ENCODE measurements at places on chromosomes 4 and X.
A peak's percentile ranks its signal among the peaks of the same experiment; 100 is the strongest.

DNA sequence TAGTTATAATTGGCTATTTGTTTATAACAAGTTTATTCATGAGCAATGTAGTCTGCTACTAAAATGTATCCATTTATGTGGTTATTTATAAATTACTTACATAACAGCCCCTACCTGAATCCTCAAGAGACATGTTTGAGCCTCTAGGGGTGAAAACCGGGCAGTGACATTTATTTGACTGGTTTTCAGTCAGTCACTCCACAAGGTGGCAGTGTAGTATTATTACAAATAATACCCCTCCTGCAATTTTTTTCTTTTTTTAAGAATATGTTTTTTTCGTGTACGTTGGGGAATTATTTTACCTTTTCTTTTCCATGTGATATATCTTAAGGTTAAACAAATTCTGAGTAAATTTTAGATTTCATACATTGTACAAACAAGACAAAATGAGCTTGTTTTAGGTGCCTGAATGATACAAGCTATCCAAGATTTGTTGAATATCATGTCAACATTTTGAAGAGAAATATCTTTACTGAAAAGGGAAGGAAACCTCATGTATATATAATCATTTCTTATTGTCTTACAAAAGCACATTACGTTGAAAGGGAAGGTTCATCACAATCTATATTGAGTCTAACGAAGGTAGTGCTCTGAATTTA lies 598.7 kb upstream of the TECRL start:
- H3K27ac ChIP-seq: no peak overlapping the region
- H3K27me3 ChIP-seq: no peaks in the 10 kb centered on the region
- H3K4me1 ChIP-seq: no peaks in the 10 kb centered on the region
- peak; percentile 47 for DNase-seq
- no peak overlapping the region for H3K4me3 ChIP-seq
- no peaks in the 10 kb centered on the region for H3K36me3 ChIP-seq

- H3K27ac ChIP-seq: no peak overlapping the region
- H3K36me3 ChIP-seq: no peaks in the 10 kb centered on the region
- DNase-seq: no peak
- no peak overlapping the region for H3K4me3 ChIP-seq
Measured at GRCh38 chr4:39470402-39470801, 11.5 kb downstream of the LIAS start.

GRCh38 chr4:153576443-153576774 lies 107.7 kb upstream of the TLR2 start:
- DNase-seq: no peak
- H3K36me3 ChIP-seq: no peaks in the 10 kb centered on the region
- H3K4me1 ChIP-seq: no peaks in the 10 kb centered on the region
- H3K27ac ChIP-seq: no peak overlapping the region

GRCh38 chr4:58477950-58478349 lies 1367.8 kb upstream of the IGFBP7 start:
- no peak for DNase-seq
- no peaks in the 10 kb centered on the region for H3K4me1 ChIP-seq
- no peaks in the 10 kb centered on the region for H3K36me3 ChIP-seq
- H3K4me3 ChIP-seq: no peak overlapping the region
- no peak overlapping the region for H3K27ac ChIP-seq
- H3K27me3 ChIP-seq: no peaks in the 10 kb centered on the region

DNA sequence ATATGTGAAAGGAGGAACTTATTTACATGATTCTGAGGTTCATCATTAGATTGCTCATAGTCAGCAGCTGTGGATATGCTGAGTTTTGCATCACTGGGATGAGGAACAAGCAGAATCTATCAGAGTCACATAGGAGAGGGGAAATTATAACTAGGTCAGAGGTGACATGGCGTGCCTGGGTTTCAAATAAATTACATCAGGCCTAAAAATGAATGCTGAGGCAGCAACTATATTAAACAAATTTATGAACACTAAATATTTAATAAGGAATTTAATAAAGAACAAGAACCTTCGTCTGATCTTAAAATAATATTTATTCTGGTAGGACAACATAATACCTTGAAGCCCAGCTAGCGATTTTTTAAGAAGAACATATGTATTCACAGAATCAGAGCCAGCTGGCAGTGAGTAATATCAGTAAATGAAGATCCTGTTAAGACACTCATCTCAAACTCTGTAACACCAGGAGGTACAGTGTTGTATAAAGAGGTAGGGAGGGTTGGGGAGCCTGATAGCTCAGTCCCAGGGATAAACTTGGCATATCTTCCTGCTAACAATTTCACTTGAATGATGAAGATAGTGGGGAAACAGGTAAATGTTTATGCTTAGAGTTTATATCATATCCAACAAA lies 60.9 kb upstream of the HS3ST1 start:
- no peak overlapping the region for H3K4me3 ChIP-seq
- H3K4me1 ChIP-seq: no peaks in the 10 kb centered on the region
- H3K27me3 ChIP-seq: no peaks in the 10 kb centered on the region
- peak; percentile 47 for DNase-seq
- H3K36me3 ChIP-seq: no peaks in the 10 kb centered on the region

DNA sequence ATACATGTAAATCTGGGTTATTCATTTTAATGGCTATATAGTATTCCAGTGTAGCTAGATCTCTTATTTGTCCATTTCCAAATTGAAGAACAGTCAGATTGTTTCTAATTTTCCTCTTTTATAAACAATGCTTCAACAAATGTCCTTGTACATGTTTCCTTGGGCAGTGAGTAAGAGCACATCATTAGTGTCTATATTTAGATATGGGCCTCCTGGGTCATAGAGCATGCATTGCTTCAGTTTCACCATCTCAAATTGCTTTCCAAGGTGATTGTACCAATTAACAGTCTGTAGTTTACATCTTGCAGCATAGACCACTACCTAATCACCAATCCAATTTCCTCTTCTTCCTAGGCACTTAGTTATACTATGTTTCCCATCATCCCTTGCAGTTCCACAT lies 13.4 kb downstream of the PHKA2 start:
- no peaks in the 10 kb centered on the region for H3K27me3 ChIP-seq
- no peak for DNase-seq
- no peak overlapping the region for H3K27ac ChIP-seq
- no peaks in the 10 kb centered on the region for H3K36me3 ChIP-seq
- no peak overlapping the region for H3K4me3 ChIP-seq
- peaks cover 3% of the 10 kb centered on the region for H3K4me1 ChIP-seq

DNA sequence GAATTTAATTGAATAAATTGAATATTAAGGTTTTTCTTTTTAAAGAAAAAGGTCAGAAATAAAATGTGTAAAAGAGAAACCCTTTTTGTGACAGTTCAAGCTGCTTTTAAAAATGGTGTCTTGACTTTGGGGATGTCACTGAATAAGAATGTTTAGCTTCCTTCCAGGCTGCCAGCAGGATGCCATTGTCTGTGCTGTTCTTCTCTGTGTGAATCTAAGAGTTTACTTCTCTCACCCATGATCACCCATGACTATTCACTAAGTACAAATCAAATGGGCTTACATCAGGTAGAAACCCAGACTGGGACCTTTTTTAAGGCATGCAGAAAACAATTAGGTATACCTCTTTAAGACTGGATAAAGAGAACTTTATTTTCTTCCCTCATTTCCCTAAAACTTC lies 115.3 kb downstream of the DACH2 start:
- no peaks in the 10 kb centered on the region for H3K27me3 ChIP-seq
- no peak overlapping the region for H3K4me3 ChIP-seq

- no peaks in the 10 kb centered on the region for H3K27me3 ChIP-seq
- H3K4me1 ChIP-seq: no peaks in the 10 kb centered on the region
- H3K36me3 ChIP-seq: no peaks in the 10 kb centered on the region
Measured at GRCh38 chrX:134161162-134161561, 75.8 kb upstream of the CCDC160 start.

GRCh38 chrX:119455264-119455663 lies 13.0 kb upstream of the SLC25A5 start:
- no peaks in the 10 kb centered on the region for H3K4me1 ChIP-seq
- DNase-seq: no peak
- no peak overlapping the region for H3K27ac ChIP-seq
- H3K27me3 ChIP-seq: no peaks in the 10 kb centered on the region

DNA sequence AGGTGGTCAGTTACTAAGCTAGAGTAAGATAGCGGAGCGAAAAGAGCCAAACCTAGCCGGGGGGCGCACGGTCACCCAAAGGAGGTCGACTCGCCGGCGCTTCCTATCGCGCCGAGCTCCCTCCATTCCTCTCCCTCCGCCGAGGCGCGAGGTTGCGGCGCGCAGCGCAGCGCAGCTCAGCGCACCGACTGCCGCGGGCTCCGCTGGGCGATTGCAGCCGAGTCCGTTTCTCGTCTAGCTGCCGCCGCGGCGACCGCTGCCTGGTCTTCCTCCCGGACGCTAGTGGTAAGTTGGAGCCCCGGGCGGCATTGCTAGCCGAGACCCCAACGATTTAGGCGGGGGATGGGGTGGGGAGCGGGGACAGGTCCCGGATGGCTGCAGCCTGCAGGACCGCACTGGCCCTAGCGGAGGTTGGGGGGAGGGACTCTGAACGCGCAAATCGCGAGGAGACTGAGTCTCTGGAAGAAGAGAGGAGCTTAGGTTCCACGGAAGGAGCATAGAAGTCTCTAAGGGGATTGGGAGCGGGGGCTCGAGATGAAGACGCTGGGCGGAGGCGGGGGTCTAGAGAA lies 573 bp downstream of the HTR2C start:
- no peaks in the 10 kb centered on the region for H3K36me3 ChIP-seq
- H3K4me1 ChIP-seq: peaks cover 3% of the 10 kb centered on the region
- H3K4me3 ChIP-seq: peak overlapping the region; percentile 59
- no peak for DNase-seq
- no peak overlapping the region for H3K27ac ChIP-seq
- peaks cover 38% of the 10 kb centered on the region for H3K27me3 ChIP-seq

- H3K36me3 ChIP-seq: no peaks in the 10 kb centered on the region
- no peak for DNase-seq
- peaks cover 5% of the 10 kb centered on the region for H3K4me1 ChIP-seq
- H3K4me3 ChIP-seq: no peak overlapping the region
Measured at GRCh38 chr4:147846318-147847155, 114.6 kb downstream of the ARHGAP10 start.

DNA sequence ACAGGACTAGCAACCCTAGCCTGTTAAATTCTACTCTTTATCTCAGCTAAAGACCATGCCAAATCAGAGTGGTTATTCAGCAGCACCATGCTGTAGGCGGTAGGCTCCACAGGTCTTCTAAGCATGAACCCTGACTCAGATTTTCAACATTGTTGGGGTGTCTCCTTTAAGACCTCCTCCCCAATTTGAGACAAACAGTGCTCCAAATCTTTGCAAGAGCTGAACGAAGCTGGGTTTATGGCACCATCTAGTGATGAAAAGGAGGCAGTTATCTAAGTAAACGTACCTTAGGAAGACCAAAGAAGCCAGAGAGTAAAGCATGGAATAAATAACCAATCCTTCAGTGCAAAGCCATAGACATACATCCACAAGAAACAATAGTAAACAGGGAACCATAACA lies 334.5 kb upstream of the SLC7A11 start:
- no peak for DNase-seq
- no peaks in the 10 kb centered on the region for H3K36me3 ChIP-seq
- peaks cover 2% of the 10 kb centered on the region for H3K4me1 ChIP-seq
- no peak overlapping the region for H3K4me3 ChIP-seq
- no peak overlapping the region for H3K27ac ChIP-seq

DNA sequence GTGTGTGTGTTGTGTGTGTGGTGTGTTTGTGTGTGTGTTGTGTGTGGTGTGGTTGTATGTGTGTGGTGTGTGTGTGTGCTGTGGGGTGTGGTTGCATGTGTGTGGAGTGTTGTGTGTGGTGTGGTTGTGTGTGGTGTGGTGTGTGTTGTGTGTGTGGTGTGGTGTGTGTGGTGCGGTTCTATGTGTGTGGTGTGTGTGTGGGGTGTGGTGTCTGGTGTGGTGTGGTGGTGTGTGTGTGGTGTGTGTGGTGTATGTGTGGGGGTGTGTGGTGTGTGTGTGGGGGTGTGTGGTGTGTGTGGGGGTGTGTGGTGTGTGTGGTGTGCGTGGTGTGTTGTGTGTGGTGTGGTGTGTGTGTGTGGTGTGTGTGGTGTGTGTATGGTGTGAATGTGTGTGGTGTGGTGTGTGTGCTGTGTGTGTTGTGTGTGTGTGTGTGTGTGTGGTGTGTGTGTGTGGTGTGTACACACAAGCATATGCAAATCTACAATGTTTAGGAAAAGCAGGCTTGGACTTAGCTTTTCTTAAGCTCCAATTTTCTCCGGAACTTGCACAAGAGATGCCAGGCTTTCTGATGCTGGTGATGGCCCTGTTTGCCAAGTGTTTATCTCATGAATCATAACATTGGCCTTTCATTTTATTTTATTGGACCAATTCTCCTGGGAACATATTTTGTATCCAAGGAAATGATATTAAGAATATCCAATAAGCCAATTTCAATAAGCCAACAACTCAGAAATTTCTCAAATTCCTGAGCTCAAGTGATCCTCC lies 148.7 kb downstream of the SPATA18 start:
- no peak overlapping the region for H3K27ac ChIP-seq
- no peaks in the 10 kb centered on the region for H3K4me1 ChIP-seq
- H3K36me3 ChIP-seq: no peaks in the 10 kb centered on the region
- H3K27me3 ChIP-seq: no peaks in the 10 kb centered on the region
- peak; percentile 17 for DNase-seq
- H3K4me3 ChIP-seq: peak overlapping the region; percentile 49

GRCh38 chrX:152313529-152314302 lies 137.4 kb downstream of the GABRA3 start:
- H3K27ac ChIP-seq: no peak overlapping the region
- no peak for DNase-seq
- H3K4me1 ChIP-seq: no peaks in the 10 kb centered on the region
- no peak overlapping the region for H3K4me3 ChIP-seq

DNA sequence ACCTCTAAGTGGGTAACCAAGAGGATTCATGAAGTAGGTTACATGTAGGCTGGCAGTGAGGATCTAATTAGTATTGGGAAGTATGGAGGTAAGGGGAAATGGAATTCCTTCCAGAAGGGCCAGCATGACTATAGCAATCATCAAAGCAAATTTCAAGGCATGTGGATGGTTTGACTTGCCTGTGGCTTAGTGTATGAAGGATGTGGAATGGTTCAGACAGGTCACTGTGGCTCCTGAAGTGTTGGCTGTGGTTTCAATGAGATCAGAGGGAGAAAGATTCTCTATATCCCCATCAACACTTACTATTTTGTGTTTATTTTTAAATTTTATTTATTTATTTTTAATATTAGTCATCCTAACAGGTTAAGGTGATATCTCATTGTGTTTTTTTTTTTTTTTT lies 121.6 kb upstream of the TBC1D9 start:
- H3K36me3 ChIP-seq: no peaks in the 10 kb centered on the region
- no peaks in the 10 kb centered on the region for H3K27me3 ChIP-seq
- DNase-seq: no peak
- no peak overlapping the region for H3K4me3 ChIP-seq

DNA sequence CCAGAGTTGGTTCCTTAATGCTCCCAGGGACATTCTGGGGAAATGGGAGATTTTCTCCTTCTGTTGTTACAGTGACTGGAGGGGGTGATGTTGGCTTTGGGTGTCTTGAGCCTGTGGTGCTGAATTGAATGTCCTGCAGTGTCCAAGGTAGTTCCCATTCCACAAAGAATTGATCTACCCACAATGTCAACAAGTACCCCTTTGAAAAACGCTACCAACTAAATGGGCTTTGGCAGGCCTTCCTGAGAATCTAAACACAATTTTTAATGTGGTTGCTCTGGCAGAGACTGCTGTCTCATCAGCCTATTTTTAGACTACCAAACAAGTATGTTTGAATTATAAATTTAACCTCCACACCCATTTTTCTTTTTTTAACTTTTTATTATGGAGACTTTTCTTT lies 69.4 kb downstream of the CCKAR start:
- H3K4me1 ChIP-seq: no peaks in the 10 kb centered on the region
- H3K36me3 ChIP-seq: peaks cover 7% of the 10 kb centered on the region
- no peak overlapping the region for H3K4me3 ChIP-seq

- H3K36me3 ChIP-seq: no peaks in the 10 kb centered on the region
- DNase-seq: no peak
- no peak overlapping the region for H3K27ac ChIP-seq
- H3K27me3 ChIP-seq: no peaks in the 10 kb centered on the region
- H3K4me1 ChIP-seq: no peaks in the 10 kb centered on the region
- no peak overlapping the region for H3K4me3 ChIP-seq
Measured at GRCh38 chr4:184362396-184362795, 112.0 kb downstream of the IRF2 start.
